ENCODE measurements at places on chromosomes 11 and 22.

DNA sequence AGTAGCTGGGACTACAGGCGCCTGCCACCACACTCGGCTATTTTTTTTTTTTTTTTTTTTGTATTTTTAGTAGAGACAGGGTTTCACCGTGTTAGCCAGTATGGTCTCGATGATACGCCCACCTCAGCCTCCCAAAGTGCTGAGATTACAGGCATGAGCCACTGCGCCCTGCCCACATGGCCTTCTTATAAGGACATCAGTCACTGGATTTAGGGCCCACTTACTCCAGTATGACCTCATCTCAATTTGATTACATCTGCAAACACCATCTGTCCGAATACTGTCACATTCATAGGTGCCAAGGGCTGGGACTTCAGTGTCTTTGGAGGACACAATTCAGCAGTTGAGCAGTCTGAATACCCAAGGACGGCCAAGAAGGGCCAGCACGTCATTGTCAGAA is 8.2 kb upstream of the PRR5 start:
- no peak for DNase-seq

- no peak for DNase-seq
These were observed 115.0 kb downstream of the MN1 start for GRCh38 chr22:27686534-27686933.

DNA sequence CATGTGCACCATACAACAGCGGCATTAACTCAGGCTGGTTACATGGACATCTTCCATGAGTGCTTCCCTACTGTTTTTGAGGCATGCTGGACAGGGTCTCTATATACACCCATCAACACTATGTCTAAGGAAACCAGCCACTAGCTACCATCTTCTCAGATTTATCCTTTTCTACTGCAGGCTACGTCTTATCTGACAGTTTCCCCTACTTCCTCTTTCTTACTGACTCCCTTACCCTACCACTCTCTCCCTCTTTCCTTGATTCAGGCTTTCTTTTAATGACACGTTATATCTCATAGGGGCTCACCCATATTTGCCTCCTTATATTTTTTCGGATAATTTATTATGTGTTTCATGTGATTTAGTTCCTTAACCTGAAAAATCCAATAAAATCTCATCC is 41.8 kb downstream of the DDI1 start:
- no peak for DNase-seq

- no peak for DNase-seq
These were observed 28.8 kb upstream of the CHORDC1 start for GRCh38 chr11:90251599-90251998.

- DNase-seq: no peak
These were observed 224.3 kb upstream of the C11orf87 start for GRCh38 chr11:109197656-109198055.

DNA sequence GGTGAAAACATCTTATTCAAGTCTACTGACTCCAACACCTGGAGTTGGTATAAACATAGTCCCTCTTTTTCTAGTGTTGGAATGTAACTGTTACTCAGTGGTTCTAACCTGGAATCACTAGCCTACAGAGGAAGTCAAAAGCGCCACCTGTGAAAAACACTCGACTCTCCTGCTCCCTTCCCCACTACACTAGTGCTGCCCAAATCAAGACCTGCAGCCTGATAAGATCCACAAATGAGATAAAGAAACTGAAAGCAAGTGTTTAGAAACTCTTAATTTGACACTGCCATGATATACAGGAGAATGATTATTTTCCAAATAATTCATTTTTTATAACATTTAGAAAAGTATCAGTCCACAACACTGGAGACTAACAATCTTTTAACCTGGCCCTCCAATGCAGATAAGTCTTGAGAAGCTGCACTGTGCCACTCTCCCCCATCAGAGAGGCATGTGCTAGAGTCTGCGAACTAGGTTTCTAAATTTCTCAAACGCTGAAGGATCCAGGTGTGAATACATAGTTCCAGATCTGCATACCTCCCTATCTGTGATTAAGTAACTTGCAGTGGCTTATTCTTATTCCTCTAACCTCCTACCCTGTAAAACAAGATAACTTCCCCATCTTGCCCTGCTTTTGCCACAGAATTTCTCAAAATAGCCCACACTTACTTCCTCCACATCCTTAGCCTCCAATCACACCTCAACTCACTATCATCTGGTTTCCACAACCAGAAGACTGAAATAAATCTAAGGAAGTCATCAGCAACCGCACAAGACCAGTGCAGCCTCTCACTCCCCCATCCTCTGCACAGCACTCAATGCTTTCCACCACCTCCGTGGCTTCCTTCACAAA is 88.1 kb downstream of the RRAS2 start:
- DNase-seq: peak; percentile 16

- DNase-seq: no peak
These were observed 73.8 kb upstream of the CDON start for GRCh38 chr11:126136507-126136906.

DNA sequence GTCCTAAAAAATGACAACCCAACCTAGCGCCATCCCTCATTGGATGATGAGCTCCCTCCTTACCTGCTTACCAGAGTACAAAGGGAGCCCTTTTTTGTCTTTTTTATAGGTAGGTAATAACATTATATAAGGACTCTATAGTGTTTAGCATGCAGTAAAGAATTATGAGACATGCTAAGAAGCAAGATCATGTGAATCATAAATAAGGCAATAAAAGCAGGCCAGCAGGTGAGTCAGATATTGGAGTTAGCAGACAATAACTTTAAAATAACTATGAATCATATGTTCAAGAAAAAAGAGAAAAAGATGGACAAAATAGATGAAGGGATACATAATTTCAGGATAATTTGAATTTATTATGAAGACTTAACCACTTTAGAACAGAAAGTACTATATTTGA is 81.5 kb downstream of the GRK3 start:
- no peak for DNase-seq

DNA sequence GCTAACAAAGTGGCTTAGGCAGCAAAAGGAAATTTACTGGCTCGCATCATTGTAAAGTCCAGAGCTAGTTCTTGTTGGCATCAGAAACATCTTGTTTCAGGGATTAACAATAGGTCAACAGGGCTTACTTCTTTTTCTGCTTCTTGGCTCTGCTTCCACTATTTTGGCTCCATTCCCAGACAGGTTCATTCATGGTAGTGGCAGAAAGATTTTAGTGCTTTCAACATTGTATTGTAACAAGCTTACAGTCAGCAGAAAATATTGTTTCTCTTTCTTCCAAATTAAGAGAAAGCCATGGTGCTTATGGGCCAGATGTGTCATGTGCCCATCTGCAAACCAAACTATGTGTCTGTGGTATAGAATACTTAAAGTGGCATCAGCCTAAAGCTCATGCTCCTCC is 315.6 kb downstream of the RAB38 start:
- DNase-seq: no peak

- no peak for DNase-seq
These were observed 29.1 kb downstream of the TSPAN18 start for GRCh38 chr11:44755556-44756523.

DNA sequence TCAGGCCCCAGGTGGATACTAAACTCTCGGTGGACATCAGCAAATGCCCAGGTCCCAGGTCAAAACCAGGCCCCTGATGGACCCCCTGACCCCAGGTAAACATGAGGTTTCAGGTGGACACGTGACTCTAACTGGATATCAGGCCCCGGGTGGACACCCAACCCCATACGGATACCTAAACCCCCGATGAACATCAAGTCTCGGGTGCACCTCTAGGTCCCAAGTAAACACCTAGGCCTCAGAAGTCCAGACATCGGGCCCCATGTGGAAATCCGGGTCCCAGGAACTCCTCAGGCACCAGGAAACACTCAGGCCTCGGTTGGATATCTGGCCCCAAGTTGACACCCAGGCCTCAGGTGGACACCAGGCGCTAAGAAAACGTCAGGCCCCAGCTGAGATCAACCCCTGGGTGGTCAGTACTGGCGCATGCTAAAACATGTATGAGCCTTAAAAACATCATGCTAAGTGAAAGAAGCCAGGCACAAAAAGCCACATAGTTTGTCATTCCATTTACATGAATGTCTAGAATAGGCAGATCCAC is 54.4 kb upstream of the SEPTIN5 start:
- DNase-seq: no peak

- DNase-seq: no peak
These were observed 16.1 kb downstream of the RNH1 start for GRCh38 chr11:490930-491260.

DNA sequence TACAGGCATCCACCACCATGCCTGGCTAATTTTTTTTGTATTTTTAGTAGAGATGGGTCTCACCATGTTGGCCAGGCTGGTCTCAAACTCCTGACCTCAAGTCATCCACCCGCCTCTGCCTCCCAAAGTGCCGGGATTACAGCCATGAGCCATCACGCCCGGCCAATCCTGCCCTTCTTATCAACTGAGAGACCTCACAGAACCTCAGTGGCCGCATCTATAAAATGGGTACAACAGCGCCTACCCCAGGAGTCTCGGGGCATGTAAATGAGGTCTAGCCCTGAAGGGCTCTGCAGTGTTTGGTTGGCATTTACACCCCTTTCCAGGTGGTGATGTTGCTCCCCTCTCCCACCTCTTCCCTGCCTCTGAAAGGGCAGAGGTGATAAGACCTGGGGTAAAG is 11.7 kb downstream of the SYNGR1 start:
- DNase-seq: no peak

DNA sequence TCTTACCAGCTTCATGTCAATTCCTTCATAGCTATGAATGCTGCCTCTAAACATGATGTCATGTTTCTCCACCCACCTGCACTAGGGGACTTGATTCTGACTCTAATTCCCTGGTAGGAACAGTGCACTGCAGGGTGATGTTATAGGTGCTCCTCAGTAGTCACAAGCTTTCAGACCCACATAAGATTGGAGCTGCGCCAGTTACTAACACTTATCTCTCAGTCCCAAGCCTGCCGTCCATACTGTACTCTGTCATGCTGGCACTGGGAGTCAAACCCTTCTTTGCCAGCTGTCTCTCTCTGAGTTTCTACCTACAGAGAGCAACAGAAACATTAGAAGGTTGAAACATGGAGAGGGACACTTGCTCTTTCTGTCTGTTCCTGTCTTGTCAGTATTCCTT is 5.5 kb downstream of the OR56A1 start:
- DNase-seq: no peak

GRCh38 chr11:101726988-101727387 is 143.2 kb upstream of the TRPC6 start:
- DNase-seq: no peak

- DNase-seq: no peak
These were observed 88.6 kb downstream of the ST3GAL4 start for GRCh38 chr11:126444072-126444471.

DNA sequence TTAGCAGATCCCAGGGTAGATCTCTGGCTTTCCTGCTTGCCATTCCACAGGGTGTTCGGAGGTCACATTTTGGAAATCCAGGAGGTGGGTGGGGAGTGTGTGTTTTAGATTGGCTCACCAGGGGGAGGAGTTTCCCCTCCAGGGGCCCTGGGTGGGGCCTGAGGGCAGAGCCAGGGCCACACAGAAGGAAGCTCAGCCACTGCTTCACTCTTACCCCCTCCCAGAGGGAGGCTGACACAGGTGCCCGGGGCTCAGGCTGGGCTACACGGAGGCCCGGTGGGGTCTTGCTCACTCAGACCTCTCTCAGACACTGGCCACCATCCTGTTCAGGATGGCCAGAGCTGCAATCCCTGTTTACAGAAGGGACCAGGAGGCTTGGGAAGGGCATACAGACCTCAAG is 2.5 kb downstream of the WNT7B start:
- DNase-seq: no peak

DNA sequence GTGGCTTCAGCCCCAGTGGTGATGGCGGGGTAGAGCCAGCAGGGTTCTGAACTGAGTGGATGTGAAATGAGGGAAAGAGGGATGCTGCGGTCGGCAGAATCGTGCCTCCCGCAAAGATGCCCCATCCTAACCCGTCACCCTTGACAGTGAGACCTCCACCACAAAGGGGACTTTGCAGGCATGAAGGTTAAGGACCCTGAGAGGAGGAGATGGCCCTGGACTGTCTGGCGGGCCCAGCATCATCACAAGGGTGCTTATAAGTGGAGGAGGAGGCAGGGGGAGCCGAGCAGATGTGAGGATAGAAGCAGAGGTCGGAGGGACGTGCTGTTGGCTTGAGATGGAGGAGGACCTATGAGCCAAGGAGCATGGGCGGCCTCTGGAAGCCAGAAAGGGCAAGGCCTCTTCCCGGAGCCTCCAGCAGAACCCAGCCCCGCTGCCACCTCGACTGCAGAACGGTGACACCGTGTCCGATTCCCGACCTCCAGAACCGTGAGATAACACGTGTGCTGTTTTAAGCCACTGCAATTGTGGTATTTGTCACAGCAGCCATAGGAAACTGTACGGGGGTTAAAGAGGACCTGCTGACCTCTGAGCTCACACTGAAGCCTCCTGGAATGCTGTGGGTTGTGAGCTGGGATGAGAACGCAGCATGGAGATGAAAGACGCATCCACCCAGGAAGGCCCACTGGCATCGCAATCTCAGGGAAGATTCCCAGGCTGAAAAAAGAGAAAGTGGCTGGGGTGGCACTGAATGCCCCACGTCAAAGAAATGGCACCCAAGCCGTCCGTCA is 10.9 kb downstream of the LINC01488 start:
- no peak for DNase-seq

GRCh38 chr22:37747080-37747714 is 50.3 kb downstream of the TRIOBP start:
- DNase-seq: no peak

DNA sequence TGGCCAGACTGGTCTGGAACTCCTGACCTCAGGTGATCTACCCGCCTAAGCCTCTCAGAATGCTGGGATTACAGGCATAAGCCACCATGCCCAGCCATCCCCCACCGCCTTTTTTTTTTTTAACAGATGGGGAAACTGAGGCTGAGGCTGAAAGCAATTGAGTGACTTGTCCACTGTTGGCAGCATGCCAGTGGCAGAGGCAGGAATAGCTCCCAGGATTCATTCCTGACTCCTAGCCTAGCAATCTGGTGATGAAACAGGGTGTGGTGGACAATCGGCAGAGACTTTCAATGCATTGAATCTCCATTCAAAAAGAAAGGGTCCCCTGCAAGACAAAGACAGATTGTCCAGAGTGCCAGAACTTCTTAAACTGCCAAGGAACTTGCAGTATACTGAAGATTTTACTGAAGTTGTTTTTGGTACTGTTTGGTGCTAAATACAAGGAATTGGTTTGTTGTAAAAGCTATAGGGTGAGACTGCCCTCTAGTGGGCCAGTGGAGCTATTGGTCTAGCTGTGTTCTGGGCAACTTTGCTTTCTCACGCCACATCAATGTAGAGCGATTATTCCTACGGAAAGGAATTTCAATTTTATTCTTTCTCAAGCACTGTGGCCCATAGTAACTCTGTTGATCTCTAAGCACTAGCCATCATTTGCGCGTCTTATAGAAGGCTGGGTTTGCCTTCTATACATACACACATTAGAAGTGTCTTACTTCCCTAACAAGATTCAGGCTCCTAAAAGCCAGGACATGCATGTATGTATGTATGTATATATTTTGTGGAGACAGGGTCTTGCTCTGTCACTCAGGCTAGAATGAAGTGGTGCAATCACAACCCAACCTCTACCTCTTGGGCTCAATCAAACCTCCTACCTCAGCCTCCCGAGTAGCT is 21.0 kb downstream of the C22orf31 start:
- peak; percentile 73 for DNase-seq

- no peak for DNase-seq
These were observed 2.4 kb upstream of the SMCO4 start for GRCh38 chr11:93545566-93545965.

GRCh38 chr11:88359114-88359513 is 21.6 kb upstream of the CTSC start:
- DNase-seq: no peak

Data from CD4-positive, alpha-beta T cell treated with Interleukin-21 for 1 hour (primary cell).